ENCODE measurements at places on chromosomes 13 and 19.

DNA sequence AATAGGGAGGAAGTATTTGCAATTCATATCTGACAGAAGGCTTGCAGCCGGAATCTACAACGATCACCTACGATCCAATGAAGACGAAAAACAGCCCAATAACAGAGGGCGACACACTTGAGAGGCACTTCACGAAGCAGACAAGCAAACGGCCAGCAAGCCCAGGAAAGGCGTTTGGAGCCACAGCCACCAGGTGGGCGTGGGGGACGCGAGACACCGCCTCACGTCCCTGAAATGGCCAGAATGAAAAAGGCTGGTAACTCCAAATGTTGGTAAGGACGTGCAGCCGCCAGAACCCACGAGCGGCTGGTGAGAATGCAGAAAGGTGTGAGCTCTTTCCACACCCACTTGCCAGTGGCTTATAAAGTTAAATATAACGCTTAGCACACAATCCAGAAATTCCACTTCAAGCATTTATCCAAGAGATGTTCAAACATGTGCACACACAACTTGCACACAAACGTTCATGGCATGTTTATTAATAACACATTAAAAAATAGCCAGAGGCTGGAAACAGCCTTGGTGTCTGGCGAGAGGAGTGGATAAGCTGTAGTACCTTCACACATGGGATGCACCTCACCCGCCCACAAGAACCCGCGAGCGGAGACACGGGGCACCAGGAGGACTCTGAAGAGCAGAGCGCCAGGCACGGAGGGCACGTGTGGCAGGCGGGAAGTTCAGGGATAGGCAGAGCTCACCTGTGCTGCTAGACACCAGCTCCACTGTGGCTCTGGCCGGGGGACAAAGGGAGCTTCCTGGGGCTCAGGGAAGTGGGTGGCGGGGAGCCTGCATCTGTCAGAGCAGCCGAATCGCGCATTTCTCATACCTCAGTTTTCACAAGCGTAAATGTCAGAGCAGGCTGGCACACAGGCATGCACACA, 89.3 kb downstream of the SPACA7 start:
- DNase-seq: no peak

- peak; percentile 45 for DNase-seq
Observed at GRCh38 chr13:24381541-24382265, 72.3 kb downstream of the C1QTNF9 start.

GRCh38 chr19:45939792-45940514, 25.4 kb upstream of the NANOS2 start:
- no peak for DNase-seq

GRCh38 chr13:41621716-41622431, 164.5 kb downstream of the RGCC start:
- no peak for DNase-seq

- DNase-seq: no peak
Observed at GRCh38 chr19:51820831-51821446, 26.0 kb downstream of the FPR3 start.

- no peak for DNase-seq
Observed at GRCh38 chr13:45940061-45940460, 88.5 kb upstream of the SIAH3 start.

GRCh38 chr13:72246396-72246795, 379.4 kb upstream of the DACH1 start:
- DNase-seq: no peak

DNA sequence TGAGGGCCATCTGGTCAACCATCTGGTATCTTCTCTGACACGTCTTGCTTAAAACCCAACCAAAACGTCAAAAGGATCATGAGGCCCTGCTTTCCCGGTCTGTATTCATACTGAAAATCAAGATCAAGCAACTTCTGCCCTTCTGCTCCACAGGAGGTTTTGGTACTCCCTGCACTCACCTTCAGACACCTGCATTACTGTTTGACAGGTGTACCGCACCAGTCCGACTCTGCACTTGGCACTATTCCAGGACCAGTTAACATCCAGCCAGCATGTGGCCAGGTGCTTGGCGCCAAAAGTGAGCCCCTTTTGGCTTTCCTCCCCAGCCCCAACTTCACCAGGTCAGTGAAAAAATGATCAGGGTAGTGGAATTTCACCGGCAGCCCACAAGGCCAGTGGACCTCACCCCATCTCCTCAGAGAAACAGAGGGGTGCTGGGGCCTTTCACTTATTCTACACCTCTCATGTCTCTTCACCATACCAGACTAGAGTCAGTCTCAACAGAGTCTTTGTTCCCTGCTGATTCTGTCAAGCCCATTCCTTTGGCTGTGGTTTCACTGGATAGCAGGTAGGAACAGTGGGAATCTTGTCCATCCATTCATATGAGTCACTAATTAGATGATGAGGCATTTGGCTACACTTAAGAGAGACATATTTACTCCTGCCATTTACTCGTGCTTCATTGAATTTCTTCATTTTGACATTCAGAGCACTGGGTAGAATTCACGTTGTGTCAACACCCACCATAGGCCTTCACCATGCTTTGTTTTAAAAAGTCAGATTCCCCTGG, 85.3 kb downstream of the ZNF726 start:
- no peak for DNase-seq

GRCh38 chr19:49997709-49998108, 27.5 kb downstream of the VRK3 start:
- DNase-seq: peak; percentile 51

GRCh38 chr19:33639035-33639681, 17.4 kb downstream of the CHST8 start:
- no peak for DNase-seq

- no peak for DNase-seq
Observed at GRCh38 chr19:34229721-34230120, 24.6 kb upstream of the GARRE1 start.

DNA sequence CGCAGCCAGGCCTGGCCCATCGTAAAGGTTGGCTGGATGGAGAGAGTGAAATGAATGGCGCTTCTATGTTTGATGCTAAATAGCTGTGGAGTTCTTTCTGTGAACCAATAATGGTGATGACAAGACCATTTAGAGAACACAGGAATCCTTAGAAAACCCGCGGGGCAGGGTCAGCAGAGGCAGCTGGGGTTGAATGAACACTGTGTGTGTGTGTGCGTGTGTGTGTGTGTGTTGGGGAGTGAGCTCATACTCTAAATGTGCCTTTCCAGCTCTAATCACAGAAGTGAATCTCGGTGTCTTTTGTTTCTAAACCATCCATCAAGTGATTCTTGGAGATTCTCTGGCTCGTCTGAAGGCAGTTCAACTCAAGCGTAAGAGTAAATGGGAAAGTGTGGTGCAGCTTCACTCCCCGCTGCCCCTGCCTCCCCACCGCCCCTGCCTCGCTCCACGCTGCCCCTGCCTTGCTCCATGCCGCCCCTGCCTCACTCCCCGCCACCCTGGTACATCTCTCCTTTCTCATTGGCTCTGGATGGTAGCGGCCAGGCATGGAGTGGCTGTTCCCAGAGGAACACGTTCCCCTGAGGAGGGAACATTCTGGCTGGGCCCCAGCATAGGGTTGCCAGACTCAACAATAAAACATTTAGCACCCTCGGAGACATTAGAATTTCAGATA, 21.2 kb downstream of the TMPRSS9 start:
- DNase-seq: no peak

GRCh38 chr13:113049521-113049941, 56.1 kb upstream of the F7 start:
- no peak for DNase-seq

GRCh38 chr19:4441994-4442818, 15.4 kb downstream of the UBXN6 start:
- DNase-seq: no peak

DNA sequence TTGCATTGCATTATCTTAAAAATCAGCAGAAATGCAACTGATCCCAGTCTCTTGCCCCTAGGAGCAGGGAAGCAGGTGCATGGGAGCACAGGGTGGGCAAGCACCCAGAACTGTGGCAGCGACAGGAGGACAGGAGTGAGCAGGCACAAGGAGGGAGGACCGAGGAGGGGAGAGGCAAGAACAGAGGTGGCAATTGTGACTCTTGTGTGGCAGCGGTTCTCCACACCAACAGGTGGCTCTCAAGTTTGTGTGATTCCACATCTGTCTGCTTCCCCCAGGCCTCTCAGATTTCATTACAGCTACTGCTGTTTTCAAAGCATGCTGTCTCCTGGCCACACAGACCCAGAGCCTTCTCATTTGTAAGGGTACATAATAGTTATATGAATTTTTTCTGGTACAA, 108.5 kb downstream of the STK24 start:
- no peak for DNase-seq

- DNase-seq: no peak
Observed at GRCh38 chr13:98900442-98900841, 77.4 kb downstream of the DOCK9 start.

DNA sequence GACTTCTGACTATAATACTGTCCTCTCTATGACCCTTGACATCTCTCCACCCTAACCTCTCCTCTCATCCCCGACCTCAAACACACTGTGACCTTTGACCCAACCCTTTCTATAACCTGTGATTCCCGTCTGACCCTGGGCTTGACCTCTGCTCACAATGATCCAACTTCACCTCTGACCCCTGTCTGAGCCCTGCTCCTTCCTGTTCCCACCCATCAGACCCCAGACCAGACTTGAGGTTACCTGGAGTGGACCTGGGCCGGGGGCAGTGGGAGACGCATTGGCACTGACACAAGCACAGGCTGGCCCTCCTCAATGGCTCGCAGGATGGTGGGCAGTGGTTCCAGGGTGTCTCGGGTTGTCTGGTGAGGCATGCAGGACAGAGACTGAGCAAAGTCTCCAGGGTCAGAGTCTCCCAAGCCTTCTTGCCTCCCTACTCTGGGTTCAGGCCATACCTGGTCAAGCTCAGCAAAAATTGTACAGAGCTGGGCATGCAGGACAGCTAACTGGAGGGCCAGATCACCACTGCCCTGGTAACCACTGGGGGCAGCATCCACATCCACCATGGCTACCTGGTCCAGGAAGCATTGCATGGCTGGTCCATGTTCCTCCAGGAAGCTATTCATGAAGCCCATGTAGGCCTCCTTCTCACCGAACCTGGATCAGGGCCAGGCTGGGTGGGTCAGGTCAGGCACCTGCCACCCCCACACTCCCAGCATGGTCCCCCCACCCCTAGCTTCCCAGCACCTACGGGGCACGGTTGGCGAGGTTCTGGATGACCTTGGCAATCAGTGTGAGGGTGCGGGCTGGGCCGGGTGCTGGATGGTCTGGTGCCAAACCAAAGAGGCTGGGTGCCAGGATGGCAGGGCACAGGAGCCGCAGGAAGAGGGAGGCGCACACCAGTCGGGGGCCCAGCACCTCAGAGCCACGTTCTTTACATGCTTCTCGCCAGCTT, 4.4 kb upstream of the WIZ start:
- DNase-seq: no peak

DNA sequence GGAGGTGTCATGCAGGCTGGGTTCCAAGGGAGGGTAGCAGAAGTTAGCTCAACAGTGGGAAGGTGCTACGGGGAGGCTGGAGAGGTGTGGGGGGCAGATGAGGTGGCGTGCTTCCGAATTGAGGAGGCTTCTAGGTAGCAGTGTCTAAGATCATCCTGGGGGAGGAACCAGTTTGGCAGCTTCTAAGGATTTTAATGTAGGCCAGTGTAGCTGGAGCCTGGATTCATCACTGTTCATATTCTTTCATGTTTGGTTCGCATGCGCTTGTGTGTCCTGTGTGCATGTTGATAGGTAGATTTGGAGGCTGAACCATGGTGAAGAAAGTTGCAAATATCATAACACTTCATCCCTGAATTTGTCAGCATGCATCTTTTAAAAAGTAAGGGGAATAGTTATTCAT, 86.7 kb downstream of the GPR12 start:
- DNase-seq: no peak

DNA sequence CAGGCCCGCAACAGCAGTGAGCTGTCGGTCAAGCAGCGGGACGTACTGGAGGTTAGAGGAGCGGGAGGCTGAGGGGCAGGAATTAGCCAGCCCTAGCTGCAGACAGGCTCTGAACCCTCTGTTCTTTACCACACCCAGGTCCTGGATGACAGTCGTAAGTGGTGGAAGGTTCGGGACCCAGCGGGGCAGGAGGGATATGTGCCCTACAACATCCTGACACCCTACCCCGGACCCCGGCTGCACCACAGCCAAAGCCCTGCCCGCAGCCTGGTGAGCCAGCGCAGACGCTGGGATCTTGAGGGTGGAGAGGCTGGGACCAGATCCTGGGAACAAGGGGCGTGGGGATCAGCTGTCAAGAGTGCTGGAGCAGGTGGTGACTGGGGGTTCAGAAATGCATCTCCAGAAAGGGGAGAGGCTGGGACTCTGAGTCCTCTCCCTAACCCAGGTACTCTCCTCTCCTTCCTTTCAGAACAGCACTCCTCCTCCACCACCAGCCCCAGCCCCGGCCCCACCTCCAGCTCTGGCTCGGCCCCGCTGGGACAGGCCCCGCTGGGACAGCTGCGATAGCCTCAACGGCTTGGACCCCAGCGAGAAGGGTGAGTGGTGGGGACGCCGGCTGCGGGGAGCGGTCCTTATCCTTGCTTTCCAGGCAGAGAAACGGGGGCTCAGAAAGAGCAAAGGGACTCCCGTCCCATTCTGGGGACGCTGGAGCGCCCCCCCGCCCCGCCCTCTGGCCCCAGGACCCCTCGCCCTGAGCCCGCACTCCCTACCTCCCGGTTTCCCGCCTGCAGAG, 10.4 kb downstream of the EPS8L1 start:
- peak; percentile 69 for DNase-seq

DNA sequence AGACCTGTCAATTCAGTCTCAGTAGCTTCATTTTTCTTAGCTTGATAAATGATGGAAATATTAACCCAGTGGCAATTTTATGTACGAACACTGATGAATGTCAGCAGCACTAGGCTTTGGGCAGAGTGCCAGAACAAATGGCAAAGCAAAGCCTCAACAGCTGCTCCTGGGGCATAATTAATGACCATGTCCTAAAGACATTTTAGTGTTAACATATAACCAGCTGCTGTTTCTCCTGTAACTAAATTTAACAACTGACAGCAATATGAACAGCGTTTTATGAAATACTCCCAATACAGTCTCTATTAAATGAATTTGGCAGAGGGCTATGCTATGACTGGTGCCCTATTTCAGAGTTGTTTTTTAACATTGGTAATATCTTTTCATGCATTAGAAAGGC, 47.1 kb downstream of the ZNF568 start:
- no peak for DNase-seq

- DNase-seq: no peak
Observed at GRCh38 chr19:46063201-46063600, 22.4 kb upstream of the IGFL4 start.

- DNase-seq: no peak
Observed at GRCh38 chr13:81148822-81149221, 807.9 kb upstream of the SPRY2 start.

GRCh38 chr13:63345835-63346234, 1930.2 kb upstream of the PCDH20 start:
- DNase-seq: no peak

GRCh38 chr13:100454876-100455275, 133.7 kb downstream of the GGACT start:
- no peak for DNase-seq

- no peak for DNase-seq
Observed at GRCh38 chr13:112575675-112576074, 12.3 kb downstream of the TUBGCP3 start.

GRCh38 chr19:12794971-12795381, 3.7 kb downstream of the JUNB start:
- no peak for DNase-seq

DNA sequence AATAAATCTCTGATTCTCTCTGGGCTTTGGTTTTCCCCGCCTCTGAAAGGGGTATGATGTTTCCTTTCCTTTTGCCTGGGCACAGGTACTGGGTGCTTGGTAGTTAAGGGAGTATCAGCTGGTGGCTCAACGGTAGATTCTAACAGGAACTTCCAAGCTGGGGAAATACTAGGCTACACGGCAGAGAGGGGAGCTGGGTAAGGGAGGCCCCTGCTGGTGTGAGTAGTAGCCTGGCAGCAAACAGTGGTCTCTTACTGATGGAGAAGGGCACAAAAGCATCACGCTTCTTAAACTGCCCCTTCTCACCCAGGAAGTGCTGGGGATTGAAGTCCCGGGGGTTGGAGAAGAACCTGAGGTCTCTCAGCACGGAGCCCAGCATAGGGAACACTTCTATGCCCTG, 26.9 kb upstream of the CYP2A7 start:
- DNase-seq: no peak

Measured in H1 (cell line).